ENCODE measurements at places on chromosomes 4 and X.
A peak's percentile ranks its signal among the peaks of the same experiment; 100 is the strongest.

DNA sequence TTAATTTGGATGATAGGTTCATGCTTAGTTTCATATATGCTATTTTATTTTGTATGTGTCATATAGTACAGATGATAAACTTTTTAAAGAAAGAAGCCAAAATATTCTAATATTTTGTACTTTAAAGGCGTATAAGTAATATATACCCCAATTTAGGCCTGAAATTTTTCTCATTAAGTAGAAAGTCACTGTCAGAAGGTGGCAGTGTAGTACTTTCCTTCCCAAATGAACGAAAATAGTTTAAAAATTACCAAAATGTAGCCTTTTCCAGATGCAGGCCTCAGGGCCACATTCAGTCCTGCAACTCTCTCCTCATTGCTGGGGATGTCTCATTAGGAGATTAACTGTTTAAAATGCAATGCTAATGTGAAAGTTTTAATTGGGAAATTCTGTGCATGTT is 1263.6 kb downstream of the C4orf33 start:
- no peak for DNase-seq

DNA sequence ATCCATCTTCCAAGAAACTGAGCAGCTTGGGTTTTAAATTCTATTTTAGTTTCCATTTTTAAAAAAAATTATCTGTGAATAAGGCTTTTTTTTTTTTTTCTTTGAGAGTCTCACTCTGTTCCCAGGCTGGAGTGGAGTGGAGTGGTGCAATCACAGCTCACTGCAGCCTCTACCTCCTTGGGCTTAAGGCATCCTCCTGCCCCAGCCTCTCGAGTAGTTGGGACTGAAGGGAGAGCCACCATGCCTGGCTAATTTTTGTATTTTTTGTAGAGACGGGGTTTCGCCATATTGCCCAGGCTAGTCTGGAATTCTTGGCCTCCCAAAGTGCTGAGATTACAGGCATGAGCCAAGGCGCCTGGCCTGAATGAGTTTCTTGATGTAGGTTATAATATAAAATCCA is 1.4 kb downstream of the ENOPH1 start:
- no peak for DNase-seq

- no peak for DNase-seq
These were observed 736.9 kb upstream of the MAGEB2 start for GRCh38 chrX:29478336-29479069.

- no peak for DNase-seq
These were observed 701.8 kb upstream of the TENM3 start for GRCh38 chr4:181541396-181541795.

- DNase-seq, result no peak
These were observed 6.1 kb downstream of the RPS3A start for GRCh38 chr4:151105454-151106032.

DNA sequence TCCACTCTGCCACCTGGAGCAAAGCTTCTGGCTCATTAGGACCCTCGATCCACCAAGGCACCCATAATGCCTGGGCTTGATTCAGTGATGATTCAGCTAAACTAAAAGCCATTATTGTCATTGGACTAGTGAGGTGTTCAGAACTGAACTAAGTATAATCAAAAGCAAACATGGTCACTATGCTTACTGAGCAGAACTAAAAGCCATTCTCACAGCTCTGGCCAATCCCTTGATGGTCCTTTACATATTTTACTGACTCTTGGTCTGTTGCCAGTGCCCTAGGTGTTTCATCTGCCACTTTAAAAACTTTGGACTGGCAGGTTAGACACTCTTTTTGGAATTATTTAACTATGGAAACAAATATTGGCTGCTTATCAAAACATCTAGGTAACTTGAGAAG is 703.5 kb downstream of the FAT4 start:
- DNase-seq, result no peak

- no peak for DNase-seq
These were observed 804.2 kb downstream of the CENPC start for GRCh38 chr4:66741081-66741480.

- DNase-seq, result no peak
These were observed 48.1 kb upstream of the ARSJ start for GRCh38 chr4:114027596-114027995.

DNA sequence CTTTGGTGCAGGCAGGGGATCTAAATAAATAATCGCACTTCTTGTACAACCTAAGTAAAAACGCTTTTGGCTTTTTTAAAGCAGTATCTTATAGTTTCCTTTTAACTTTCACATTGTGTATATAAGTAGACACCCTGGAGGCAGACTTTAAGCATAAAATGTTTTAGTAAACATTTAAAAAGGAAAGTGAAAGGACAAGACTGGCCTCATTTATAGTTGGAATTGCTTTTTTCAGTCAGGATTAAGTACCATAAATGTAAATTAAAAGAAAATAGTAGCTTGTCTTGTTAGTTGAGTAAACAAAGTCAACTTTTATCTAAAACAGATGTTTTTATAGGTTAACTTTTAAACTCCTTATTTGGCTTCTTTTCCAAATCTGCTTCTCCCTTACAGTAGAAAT is 39.7 kb downstream of the PTPN13 start:
- DNase-seq, result no peak

DNA sequence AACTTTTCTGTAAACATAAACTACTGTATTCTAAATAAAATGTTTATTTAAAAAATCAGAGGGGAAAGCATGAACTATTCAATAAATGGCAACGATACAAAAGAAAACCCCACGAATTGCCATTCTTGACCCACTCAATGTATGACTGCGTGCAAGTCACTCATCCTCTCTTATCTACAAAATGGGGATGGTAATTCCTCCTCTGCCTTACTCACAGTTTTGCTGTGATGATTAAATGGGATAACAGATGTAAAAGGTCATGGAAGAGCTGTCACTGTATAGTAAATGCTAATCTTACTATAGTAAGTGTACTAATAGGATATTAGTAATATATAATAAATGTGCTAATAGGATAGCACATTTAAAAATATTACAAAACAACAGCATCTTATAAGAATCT is 173.4 kb downstream of the SCFD2 start:
- DNase-seq, result no peak

DNA sequence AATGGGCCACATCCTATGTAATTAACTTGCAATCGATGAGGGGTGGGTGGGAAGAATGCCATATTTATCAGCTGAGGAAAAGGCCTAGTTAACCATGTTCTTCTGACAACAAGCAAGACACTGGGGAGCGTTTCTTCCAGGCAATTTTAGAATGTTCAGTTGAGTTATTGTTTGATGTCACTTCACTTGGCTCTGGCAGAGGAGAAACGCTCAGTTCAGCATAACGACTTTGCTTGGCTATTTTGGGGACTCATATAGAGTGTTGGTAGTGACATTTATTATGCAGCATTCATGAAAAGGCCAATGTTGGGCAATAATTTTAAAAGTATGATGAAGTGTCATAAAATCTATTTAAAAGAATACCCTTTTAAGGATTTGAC is 648 bp downstream of the SYNPO2 start:
- no peak for DNase-seq

- DNase-seq, result no peak
These were observed 56.9 kb downstream of the OPHN1 start for GRCh38 chrX:68376373-68376772.

GRCh38 chr4:11914406-11914805 is 485.7 kb upstream of the HS3ST1 start:
- no peak for DNase-seq

- no peak for DNase-seq
These were observed 1055.8 kb upstream of the DIAPH2 start for GRCh38 chrX:95628796-95629195.

DNA sequence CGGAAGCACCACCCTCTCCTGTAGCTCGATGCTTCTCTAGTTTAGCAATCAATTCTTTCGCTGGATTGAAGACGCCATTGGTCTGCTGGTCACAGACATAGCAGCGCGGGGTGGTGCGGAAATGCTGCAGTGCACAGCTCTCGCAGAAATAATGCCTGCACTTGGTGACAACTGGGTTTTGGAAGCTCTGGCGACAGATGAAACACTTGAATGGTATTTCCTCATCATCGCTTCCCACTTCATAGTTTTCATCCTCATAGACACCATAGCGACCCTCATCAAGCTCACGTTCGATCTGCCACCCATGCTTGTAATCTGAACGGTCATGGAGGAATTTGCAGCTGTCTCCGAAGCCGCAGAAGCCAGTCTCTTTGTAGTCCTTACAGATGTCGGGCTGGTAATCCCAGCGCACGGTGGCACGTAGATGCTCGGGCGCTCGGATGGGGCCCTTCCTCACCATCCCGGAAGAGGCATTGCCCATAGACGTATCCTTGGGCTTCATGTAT is 854 bp downstream of the RNF113A start:
- peak; percentile 0 for DNase-seq

- DNase-seq, result no peak
These were observed 13.3 kb downstream of the UBA6 start for GRCh38 chr4:67687636-67688035.

GRCh38 chr4:76251441-76252270 is at the start of gene FAM47E:
TSS of gene FAM47E (plus strand) at chr4:76251721. CDS start at chr4:76251747, 26 bp downstream.
- peak; percentile 58 for DNase-seq

- no peak for DNase-seq
These were observed 61.2 kb downstream of the MAGED1 start for GRCh38 chrX:51954592-51954991.

- peak; percentile 47 for DNase-seq
These were observed 57.7 kb downstream of the WFS1 start for GRCh38 chr4:6327220-6327917.

DNA sequence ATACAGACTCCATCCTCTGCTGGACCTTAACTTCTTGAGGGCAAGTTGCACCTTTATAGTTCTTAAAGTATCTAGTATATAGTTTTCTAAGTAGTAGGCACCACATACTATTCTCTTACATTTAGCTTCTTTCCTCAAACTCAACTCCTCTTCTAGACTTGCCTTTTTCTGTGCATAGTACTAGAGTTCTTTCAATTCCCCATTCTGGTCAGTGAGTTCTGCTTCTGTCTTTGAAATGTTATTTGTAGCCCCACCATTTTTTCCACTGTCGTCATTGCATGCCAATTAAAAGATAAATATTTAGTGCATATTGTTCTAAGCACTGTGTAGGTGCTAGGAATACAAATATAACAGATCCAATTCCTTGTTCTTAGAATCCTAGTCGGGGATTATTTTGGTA is 31.6 kb downstream of the CDKL5 start:
- no peak for DNase-seq

- DNase-seq, result no peak
These were observed 7.0 kb downstream of the MXD4 start for GRCh38 chr4:2254665-2255500.

DNA sequence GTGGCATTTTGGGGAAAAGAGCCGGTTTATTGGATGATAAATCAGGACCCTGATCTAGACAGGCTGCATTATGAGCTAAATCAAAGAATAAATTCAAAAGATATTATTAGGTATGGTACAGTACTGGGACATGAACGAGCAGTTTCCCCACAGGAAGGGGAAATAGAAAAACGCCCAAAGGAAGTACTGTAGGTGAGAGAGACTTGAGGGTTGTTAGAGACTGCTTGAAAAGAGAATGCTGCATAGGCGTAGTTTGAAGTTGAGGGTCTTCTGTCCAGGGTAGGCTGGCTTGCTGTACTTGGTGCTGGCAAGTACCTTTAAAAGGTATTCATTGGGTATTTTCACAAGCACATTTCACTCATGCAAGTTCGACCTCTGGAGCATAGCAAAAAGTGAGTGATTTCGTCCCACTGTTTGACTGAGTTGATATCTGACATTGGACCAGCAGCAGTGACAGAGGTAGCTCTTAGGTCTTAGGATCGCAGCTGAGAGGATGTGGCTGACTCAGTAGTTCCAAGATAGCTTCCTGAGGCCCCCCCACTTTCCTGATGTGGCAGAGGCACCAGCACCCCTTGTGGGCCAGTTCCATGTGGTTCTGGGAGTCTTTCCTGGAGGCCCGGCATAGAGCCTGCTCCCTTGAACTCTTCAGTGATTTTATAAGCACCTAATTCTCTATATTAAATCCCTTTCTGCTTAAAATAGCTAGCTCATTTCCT is 64.3 kb downstream of the TMEM131L start:
- no peak for DNase-seq

- DNase-seq, result no peak
These were observed 184.4 kb upstream of the CASK start for GRCh38 chrX:42107495-42108488.

DNA sequence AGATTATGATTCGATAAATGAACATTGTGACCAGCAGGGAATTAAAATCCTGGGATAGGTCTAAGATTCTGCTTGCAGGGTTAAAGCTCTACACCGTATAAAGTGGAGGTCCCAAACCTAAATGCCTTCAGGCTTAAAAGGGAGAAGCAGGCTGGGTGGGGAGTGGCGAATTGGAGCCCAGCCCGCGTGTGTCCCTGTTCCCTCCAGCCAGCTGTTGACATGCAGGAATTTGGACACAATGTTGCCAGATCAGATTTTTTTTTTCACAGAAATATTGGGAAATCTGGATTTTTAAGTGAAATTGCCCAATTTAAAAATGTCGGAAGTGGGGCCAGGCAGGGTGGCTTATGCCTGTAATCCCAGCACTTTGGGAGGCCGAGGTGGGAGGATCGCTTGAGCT is 60.5 kb downstream of the ELF4 start:
- DNase-seq, result no peak

GRCh38 chr4:23235628-23236390 is 543.1 kb downstream of the GBA3 start:
- no peak for DNase-seq

- DNase-seq, result no peak
These were observed 129.0 kb downstream of the BTC start for GRCh38 chr4:74665346-74665745.

DNA sequence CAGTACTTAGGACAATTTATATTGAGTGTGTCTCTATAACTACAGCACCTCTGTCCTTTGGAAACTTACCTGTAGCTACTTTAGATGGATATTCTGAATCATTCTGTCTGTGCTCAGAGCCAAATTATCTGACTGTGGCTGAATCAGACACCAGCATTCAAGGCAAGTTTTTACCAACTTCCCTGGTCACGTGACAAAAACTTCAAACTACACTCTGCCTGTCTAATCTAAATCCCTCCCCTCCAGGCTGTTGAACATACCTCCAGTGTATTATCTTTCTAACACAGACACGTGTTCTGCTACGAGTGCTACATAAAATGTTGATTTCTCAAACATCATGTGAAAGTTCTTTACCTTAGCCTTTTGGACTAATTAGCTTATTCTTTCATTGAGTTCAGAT is 641.2 kb upstream of the CPEB2 start:
- DNase-seq, result no peak

DNA sequence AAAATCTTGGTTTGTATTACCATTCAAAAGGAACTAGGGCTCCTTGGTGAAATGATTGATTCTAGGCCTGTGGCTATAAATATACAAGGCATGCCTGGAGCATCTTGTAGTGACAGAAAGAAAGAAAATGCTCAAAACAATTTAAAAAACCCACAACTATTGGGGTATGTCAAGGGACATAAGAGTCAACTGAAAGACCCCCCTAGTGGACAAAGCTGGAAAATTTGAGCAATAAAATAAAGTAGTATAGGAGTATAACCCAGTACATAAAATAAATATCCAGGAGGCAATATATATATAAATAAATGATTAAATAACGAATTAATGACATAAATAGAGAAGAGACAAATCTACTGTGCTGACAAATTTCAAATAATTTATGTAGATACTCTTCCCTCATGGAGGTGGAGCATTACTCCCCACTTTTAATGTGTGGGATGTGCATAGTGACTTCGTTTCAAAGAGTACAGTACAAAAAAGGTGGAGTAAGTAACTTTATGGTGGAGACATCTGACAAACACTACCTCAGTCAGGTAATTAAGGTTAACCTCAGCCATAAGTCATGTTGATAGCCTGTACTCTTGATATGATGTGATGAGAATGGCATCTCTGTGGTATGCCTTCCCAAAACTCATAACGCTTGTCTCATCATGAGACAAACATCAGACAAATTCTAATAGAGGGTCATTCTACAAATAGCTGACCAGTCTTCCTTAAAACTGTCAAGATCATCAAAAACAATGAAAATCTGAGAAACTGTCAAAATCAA is 185.0 kb upstream of the GLRA2 start:
- DNase-seq, result no peak

Measured in amygdala (tissue), 56 donors.